ENCODE measurements at places on chromosomes 16 and 17.

GRCh38 chr16:11010575-11011221 is 66.3 kb downstream of the CLEC16A start:
- no peak for DNase-seq

DNA sequence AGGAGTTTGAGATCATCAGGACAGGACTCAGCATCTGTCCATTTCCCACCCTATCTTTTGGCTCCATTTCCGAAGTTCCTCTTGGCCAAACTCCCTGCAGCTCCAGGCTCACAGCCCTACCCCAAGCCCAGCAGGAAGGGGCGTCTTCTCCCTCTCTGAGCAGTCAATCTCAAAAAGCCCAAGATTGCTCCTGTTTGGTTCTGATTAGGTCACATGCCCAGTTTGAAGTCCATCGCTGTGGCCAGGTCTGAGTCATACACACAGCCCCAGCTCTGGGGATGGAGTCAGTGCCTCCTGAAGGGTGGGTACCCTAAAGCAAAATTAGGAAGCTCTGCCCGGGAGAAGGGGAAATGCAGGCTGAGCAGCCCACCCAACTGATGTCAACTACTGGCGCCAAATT is 23.9 kb downstream of the SNX20 start:
- no peak for DNase-seq

GRCh38 chr17:7849130-7849750 is 5.6 kb upstream of the TMEM88 start:
- no peak for DNase-seq

GRCh38 chr16:58293449-58293848 is 1.4 kb downstream of the PRSS54 start:
- DNase-seq = no peak

- DNase-seq = no peak
Measured at GRCh38 chr16:12084436-12084835, 107.9 kb downstream of the SNX29 start.

DNA sequence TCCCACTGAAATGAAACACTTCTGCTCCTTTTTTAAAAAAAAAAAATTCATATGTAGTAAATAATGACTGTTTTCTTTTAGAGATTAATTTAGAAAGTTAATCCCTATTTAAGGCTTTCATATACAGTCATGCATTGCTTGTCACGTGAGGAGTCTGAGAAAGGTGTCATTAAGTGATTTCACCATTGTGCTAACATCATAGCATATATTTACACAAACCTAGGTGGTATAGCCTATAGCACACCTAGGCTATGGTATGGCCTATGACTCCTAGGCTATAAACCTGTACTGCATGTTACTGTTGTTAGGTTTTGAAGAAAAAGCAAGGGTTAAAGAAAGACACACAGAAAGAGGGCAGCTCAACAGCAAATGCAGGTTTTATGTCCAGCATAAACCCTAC is 13.7 kb downstream of the PPY start:
- no peak for DNase-seq

DNA sequence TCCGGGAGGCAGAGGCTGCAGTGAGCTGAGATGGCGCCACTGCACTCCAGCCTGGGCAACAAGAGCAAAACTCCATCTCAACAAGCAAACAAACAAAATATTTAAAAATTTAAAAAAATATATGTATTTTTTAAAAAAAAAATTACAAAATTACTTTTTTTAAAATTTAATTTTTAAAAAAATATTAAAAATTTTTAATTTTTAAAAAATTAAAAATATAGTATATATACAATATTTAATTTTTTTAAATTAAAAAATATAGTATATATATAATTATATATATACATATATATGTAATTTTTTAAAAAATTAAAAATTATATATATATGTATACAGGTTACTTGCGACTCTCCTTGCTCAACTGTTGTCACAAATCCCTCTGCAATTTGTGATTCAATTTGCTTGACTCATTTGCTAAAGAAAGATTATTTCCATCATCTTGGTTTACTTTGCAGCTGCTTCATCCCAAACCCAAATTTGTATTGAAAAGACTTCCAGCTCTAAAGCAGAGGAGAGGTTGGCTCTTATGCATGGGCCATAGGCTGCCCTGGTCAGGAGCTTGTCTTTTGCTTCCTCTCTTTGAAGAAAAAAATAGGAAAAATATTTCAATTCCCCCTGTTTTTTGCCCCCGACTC is 247.4 kb upstream of the IRX3 start:
- no peak for DNase-seq

- DNase-seq = no peak
Measured at GRCh38 chr16:23248261-23249194, 53.6 kb upstream of the SCNN1B start.

- DNase-seq = no peak
Measured at GRCh38 chr17:57672971-57673370, 72.1 kb downstream of the CCDC182 start.

DNA sequence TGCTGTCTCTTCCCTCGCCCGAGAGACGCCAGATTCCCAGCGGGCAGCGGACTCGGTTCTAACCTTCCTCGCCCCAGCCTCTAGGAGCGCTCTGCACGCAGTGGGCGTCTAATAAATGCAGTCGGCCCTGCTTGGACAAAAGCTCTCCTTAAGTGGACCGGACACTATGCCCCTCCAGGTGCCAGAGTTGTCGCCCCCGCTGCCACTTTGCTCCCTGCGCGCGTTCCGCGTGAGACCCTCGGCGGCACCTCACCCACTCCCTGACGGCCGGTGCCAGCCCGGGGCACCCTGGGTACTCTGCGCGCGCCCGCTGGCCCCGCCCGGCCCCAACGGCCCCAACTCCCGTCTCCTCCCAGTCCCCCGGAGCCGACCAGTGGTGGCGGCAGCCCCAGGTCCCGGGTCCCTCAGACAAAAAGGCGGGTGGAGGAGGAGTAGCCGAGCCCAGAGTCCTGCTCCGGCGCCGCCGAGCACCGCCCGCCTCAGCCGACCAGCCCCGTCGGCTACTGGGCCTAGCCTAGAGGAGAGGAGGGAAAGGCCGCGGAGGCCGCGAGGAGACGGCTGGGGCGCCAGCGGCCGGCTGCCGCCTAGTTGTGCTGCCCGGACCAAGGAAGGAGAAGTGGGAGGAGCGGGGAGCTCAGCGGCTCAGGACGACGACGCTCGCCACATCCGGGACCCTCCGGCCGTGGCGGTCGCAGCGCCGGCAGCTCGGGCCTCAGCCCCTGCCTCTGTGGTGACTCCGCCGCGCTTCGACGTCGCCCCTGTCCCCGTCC is 123.0 kb downstream of the GOSR1 start:
- peak; percentile 32 for DNase-seq

GRCh38 chr17:29086628-29087332 is 43.8 kb downstream of the PIPOX start:
- DNase-seq = no peak

- no peak for DNase-seq
Measured at GRCh38 chr16:18789515-18789849, 652 bp downstream of the RPS15A start.

- DNase-seq = no peak
Measured at GRCh38 chr16:48378836-48379235, 6.4 kb downstream of the SIAH1 start.

DNA sequence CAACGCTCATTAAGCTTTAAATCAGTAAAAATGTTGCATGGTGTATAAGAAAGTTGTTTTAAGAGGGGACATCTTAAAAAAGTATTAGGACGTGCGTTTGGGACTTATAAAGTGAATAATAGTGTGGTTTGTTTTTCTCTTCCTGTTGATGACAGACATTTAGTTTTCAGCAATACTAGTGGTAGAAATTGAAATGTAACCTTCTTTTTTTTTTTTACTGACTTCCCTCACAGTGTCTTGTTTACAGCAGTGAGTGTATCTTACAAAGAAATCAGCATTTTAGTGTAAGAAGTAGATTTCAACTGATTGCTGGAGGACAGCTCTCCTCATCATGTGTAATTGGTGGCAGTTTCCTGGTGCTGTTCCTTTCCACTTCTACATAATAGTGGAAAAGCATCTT is 39.6 kb downstream of the CYLD start:
- no peak for DNase-seq

DNA sequence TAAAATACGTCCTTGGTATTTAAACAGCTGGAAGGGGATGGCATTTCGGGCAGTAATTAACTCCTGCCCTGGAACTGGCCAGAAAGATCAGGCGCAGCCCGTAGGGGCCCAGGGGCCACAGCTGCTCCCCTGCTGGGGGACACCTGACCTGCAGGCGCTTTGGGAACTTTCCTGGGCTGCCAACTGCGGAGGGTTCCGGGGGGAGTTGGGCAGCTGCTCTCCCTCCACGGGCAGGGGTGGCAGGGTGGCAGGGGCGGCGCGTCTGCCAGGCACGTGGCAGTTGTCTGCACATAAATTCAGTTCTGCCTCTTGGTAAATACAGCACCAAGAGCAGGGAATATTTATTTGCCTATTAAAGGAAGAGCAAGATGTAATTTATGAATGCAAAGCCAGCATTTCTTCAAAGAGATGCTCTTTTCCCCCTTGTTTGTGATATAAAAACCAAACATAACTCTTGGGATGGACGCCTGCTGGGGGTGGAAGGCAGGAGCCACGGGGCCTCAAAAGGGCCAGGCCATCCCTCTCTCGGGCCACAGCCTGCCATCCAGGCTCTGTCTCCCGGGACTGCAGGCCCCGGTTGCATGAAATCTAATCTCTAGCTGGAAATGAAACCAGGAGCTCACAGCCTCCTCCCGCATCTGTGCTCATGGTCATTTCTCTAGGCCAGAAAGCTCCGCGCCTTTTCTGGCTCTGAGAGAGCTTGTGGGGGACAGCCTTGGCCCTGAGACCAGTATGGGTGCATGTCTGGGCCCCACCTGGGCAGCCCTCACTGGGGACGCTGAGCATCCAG is 29.9 kb upstream of the CHMP6 start:
- no peak for DNase-seq

GRCh38 chr17:41863074-41863848 is 2.0 kb downstream of the KLHL11 start:
- DNase-seq = peak; percentile 10

GRCh38 chr16:51053775-51054174 is 97.3 kb downstream of the SALL1 start:
- no peak for DNase-seq

DNA sequence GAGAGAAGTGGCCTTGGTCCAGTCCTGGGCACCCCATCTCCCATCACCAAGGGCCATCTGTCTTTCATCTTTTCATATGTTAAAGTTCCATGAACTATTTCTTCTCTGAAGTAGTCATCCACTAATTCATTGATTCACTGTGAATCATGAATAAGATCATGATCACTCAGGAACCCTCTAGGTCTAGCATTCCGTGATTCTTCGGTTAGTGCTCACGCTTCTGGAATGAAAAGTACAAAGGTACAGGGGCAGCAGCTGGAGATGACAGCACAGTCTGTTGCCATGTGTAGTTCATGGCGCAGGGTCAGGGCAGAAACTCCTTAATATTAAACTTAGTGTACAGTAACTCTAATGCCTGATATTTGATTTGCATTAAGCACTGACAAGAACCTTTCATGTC is 127.1 kb downstream of the CDH13 start:
- DNase-seq = no peak

DNA sequence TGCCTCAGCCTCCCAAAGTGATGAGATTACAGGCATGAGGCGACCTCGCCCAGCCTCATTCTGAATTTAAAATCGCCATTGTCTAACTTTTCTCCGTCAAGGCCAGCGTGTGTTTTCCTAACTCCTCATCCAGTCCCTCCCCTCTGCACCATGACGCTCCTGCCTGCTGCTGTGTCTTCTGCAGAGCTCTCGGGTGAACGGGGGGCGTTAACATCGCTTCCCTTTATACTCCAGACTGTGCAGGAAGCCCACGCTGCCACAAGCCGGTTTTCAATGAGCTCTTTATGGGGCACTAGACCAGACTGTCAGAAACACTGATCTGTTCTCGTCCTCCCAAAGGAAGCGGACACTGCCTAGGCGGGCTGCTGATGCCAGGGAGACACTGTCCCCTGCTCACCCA is 13.2 kb downstream of the AANAT start:
- DNase-seq = no peak

DNA sequence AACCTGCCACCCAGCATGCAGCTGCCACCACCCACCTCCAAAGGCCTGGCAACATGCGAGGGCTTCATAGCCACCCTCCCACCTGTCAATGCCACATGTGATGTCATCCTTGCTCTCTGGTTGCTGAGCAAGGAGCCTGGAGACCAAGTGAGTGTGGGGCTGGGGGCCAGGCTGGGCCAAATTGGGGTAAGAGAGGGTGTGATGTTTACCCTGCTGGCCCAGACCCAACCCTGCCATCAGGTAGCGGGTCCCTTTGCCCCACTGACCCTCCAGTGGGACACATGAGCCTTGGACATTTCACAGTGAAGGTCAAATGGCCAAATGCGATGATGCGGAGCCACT is 8.9 kb downstream of the ALOX15B start:
- no peak for DNase-seq

DNA sequence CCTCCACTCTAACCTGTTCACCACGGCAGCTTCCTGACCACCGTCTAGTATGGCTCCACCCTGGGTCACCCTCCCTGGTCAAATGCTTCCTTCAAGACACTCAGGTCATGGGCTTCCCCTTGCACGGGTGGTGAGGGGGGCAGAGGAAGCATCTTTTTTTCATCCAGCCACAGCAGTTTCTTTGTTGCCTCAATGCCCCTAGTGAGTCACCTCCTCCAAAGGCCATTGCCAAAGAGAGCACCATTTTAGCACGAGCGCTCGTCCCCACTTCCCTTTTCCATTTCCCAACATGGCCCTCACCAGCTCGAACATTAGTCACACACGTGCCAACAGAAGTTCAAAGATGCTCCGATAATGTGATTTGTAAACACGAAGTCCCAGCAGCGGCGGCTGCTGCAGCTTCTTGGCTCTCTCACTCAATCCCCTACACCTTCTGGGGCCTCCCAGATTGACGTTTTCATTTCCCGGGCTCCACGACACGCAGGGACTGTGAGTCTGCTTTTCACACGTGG is 134.6 kb downstream of the GAS7 start:
- no peak for DNase-seq

DNA sequence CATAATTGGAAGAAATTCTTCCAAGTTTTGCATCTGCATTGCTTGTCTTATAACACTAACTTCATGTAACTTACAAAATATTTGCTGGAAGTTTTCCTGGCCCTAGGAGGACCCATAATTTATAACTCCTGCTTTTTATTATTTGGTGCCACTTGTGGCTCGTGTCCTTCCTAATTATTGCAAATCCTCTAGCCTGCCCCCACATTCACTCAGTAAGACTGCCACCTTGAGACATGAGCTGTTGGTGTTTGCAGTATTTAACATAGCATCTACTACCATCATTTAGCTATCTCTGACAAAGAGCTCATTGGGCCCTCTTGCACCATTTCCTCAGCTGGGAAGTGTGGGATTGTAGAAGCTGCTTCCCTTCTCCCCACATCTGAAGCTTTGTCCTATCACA is 49.5 kb downstream of the FTO start:
- no peak for DNase-seq

DNA sequence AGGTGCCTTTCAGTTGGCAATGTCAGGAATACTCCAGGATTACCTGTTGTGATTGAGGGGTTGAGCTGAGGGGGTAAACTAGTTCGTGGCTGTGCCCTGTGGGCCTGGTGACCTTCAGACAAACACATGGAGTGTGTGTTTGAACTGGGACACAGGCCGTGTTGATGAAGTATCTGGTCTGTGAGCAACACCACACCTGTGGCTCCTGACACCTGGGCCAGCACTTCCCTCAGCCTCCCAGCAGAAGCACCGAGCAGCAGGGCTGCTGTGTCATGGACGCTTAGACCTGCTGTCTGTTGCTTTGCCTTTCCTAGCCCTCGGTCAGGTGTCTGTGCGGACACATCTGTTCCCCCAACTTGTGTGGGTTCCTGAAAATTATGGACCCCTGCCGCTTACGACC is 82.9 kb downstream of the KSR1 start:
- no peak for DNase-seq

GRCh38 chr16:4314532-4315185 is 1.2 kb upstream of the GLIS2 start:
- DNase-seq = peak; percentile 48

- DNase-seq = no peak
Measured at GRCh38 chr17:71145486-71145885, 975.3 kb upstream of the SOX9 start.
